ENCODE measurements at places on chromosomes 12 and 14.

GRCh38 chr12:128180166-128180565, 86.8 kb upstream of the TMEM132C start:
- DNase-seq = no peak

DNA sequence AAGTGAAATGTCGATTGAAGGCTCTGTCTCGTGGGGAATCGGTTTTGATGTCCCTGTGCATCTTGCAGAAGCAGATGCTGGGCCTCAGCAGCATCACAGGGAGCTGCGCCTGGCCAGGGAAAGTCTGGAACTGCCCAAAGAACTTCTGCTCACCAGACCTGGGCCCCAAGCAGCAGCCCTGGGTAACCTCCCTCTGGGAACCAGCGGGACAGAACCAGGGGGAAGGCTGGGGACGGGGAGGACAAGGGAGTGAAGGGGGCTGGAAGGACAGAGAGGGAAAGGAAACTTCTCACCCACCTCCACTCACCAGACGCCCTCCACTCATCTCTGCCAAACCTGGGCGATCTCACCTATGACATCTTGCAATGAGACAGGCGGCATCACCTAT, 26.8 kb upstream of the C14orf180 start:
- DNase-seq = no peak

DNA sequence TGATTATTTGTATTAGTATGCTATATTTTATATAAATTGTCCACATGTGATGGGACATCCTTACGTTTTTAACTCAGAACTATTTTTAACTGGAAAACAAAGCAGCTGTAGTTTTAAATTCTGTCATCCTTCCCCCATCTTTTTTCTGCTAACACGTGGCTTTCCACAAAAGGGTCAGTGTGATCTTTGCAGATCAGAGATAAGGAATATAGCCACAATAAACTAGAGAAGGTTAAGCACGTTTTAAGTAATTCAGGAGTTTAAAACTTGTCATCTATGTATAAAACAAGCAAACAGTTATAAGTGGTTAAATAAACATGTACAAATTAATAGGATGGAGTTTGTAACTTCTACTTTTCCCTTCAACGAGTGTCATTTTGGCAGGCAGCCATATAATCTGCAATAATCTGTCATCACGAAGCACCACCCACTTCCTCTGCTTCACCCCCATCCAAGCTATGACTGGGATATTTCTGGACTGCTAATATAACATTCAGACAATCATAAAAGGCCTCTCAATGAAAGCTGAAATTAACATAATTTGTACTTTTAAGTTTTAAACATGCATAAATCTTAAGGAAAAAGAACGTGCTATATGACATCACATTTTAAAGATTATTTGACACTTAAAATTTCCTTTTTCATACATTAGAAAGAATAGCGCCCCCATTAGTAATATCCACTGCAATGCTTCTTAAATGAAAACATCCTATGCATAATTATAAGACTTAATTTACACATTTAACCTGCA, 15.3 kb downstream of the TAOK3 start:
- DNase-seq = no peak

- DNase-seq = no peak
These were observed 6.8 kb downstream of the NTF3 start for GRCh38 chr12:5438671-5439200.
